ENCODE measurements at places on chromosomes 16 and 17. TPM values are rescaled to one million over a fixed set of nuclear protein-coding genes. Genes with fewer than 3 reads are reported as not detected.

GRCh38 chr17:2373179-2373578 lies 27.7 kb downstream of the MNT start:
- DNase-seq: no peak

- no peak for DNase-seq
These were observed 1.4 kb downstream of the ZNF668 start for GRCh38 chr16:31072540-31073141.

GRCh38 chr16:68453816-68454215 lies 5.5 kb upstream of the SMPD3 start:
- DNase-seq: no peak

DNA sequence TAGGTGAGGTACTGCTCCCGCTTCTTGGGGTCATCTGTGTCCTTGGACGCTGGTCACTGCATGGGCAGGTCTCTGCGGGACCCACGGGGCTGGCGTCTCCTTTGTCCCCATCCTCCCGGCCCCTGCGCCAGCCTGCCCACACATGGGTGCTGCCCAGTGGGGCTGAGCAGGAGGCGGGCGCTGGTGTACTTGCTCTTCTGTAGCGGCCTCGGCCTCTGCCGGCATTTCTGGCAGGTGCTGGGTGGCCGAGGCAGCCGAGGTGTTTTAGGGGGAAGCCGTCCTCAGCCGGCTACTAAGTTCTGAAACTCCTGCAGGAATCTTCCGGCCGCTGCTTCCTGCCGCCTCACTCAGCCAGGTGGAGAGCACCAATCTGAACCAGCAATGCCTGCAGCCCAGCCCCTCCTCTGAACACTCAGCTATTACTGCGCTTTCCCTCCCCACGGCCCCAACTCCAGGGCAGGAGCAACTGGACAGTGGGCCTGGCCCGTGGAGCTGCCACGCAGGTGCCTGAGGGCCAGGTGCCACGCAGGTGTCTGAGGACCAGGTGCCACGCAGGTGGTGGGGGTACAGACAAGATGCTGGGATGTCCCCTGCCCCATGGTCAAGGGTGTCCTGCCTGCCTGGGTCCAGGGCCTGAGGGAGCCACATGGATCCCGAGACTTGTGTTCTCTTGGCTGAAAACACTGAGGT lies 10.0 kb downstream of the DECR2 start:
- DNase-seq: no peak

DNA sequence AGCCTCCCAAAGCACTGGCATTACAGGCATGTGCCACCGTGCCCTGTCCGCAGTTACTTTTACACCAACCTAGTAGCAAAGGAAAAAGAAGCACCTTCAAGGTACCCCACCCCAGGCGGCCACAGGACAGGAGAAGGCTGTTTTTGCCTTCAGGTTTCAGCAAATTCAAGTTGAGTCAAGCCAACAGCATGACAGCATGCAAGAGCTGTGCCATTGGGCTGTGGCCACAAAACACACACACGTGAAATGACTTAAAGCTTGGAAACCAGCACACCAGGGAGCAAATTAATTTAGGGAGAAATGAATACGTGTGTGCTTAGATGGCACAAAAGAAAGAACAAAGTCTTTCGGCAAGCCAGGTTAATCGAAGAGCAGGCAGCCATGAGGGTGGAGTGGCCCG lies 39.7 kb downstream of the ERCC4 start:
- no peak for DNase-seq

DNA sequence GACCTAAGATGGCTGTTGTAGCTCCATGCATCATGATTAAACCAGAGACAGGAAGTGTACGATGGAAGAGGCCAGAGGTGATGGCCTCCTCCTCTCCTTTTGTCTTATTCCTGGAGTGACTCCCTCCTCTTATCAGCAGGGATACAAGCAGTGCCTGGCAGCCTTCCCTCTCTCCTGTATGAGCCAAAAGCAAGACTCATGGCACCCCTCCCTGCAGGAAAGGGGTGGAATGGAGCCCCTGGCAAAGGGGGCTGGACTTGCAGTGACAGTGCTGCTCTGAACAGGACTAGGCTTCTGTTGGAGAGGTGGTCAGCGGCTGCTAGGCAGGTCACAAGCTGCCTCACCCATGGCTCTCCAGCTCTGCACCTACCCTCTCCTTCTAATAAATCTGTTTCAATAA lies 8.4 kb downstream of the TXNL4B start:
- DNase-seq: no peak

DNA sequence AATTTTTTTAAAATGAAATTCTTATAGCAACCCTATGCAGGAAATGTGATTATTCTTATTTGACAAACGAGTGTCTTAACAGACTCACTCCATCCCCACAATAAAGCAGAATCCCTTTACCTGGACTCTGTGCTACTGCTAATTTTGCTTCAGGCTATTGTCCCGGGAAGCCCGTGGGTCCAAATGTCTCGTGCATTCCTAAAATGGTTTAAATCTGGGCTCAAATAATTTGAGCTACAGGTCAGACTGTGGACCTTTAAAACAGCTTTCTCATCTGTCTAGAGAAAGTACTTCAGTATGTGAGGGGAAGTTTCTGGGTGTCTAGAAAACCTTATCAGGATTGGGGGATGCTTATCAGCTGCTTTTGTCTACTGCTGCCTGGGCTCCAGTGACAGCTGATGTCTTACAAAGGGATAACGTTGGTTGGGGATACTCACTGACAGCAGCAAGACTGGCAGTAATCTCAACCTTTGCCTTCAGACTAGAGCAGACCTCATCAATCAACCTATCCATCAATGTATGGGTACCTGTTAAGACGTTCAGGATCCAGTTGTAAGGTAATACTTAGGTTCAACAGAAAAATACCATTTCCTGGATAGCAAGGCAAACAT lies 197.9 kb upstream of the CDH11 start:
- no peak for DNase-seq

GRCh38 chr17:3826191-3826590 lies 19.9 kb downstream of the NCBP3 start:
- DNase-seq: no peak

- DNase-seq: no peak
These were observed 278.3 kb upstream of the CCL2 start for GRCh38 chr17:33976831-33977230.

Gene TMC7
- total RNA-seq: 4.3 TPM

Gene HOXB4
- total RNA-seq: not detected

Gene ARL17A
- 10.4 TPM for total RNA-seq

Gene NHERF2
- total RNA-seq: 15.3 TPM

Gene RHBDL3
- total RNA-seq: 12.5 TPM

Gene FN3K
- total RNA-seq: 28.3 TPM

Data from H9 (cell line).